Stimulated activated CD8-positive, alpha-beta memory T cell treated with anti-CD3 and anti-CD28 coated beads, Interleukin-2, amount 100 ng/mL, for 1 hour (primary cell): ENCODE measurements at places on chromosomes 4 and X.

GRCh38 chr4:14752341-14753046 lies 249.8 kb upstream of the CPEB2 start:
- no peak for DNase-seq

GRCh38 chrX:71439896-71440295 lies 73.7 kb downstream of the TAF1 start:
- no peak for DNase-seq

- DNase-seq: no peak
These were observed 44.1 kb downstream of the SMIM20 start for GRCh38 chr4:25958110-25958509.

GRCh38 chr4:72701987-72702819 lies 133.2 kb upstream of the ADAMTS3 start:
- DNase-seq: no peak

- no peak for DNase-seq
These were observed 107.7 kb upstream of the ATXN3L start for GRCh38 chrX:13427441-13428052.

- DNase-seq: no peak
These were observed 123.9 kb downstream of the ANTXR2 start for GRCh38 chr4:79949178-79949577.

GRCh38 chr4:75142850-75143249 lies 209.9 kb downstream of the PARM1 start:
- DNase-seq: no peak

DNA sequence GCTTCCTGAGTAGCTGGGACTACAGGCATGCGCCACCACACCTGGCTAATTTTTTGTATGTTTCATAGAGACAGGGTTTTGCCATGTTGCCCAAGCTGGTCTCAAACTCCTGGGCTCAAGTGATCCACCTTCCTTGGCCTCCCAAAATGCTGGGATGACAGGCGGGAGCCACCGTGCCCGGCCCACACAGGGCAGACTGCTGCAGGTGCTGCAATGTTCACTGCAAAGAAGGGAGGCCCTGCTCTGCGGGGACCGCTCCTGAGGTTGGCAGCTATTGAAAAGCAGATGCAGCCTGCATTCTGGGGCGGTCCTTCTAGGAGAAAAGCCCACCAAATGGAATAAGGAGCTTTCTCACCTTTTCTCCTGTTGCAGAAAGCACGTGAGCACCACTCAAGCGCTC lies 5.0 kb downstream of the ARSD start:
- DNase-seq: no peak

- no peak for DNase-seq
These were observed 737 bp downstream of the FGF2 start for GRCh38 chr4:122827258-122827878.

- DNase-seq: no peak
These were observed 30.8 kb downstream of the DOK7 start for GRCh38 chr4:3493720-3494461.

- no peak for DNase-seq
These were observed 13.4 kb downstream of the ADH1C start for GRCh38 chr4:99339172-99339571.

- DNase-seq: no peak
These were observed 36.8 kb upstream of the TMEM184C start for GRCh38 chr4:147580396-147580795.

GRCh38 chrX:152154050-152154449 lies 15.7 kb upstream of the MAGEA10 start:
- DNase-seq: no peak
